ENCODE measurements at places on chromosomes 12 and 14. TPM values are rescaled to one million over a fixed set of nuclear protein-coding genes. Genes with fewer than 3 reads are reported as not detected.

DNA sequence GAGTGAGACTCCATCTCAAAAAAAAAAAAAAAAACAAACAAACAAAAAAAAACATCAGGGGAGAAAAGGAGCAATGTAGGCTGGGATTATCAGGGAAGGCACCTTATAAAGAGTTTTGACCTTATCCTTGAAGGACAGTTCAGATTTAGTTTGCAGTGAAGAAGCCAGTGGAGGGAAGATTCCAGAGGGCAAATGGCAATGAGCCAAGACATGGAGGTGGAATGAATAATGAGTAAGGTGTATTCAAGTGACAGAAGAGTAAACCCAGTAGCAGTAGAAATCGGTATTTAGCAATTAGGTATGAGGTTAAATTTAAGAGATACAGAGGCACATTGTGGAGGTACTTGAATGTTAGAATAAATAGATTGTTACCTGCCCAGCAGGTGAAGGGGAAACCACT, 2.2 kb upstream of the DUSP16 start:
- no peak overlapping the region for H3K4me3 ChIP-seq
- DNase-seq = no peak
- no peaks in the 10 kb centered on the region for H3K27me3 ChIP-seq
- peaks cover 16% of the 10 kb centered on the region for H3K4me1 ChIP-seq
- H3K27ac ChIP-seq = no peak overlapping the region

DNA sequence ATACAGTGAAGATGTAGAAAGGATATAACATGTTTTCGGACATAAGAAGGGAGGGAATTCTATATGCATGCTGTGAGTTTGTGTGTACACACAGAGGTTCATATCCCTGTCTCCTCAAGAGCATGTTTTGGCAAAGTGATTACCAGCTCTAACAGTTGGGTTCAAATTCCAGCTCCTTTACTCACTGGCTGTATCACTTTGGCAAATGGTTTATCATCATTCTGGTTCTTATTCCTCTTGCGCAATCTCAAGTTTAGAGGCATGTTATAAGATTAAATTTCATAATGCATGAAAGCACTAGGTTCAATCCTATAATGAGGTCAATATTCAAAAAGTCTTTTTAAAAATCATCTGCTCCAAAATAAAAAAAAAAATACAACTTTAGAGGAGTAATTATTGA, 107.7 kb upstream of the LRFN5 start:
- H3K36me3 ChIP-seq = no peaks in the 10 kb centered on the region
- no peak overlapping the region for H3K4me3 ChIP-seq
- H3K4me1 ChIP-seq = no peaks in the 10 kb centered on the region
- H3K27ac ChIP-seq = no peak overlapping the region
- no peaks in the 10 kb centered on the region for H3K27me3 ChIP-seq

- no peaks in the 10 kb centered on the region for H3K4me1 ChIP-seq
- no peaks in the 10 kb centered on the region for H3K36me3 ChIP-seq
- no peak overlapping the region for H3K27ac ChIP-seq
- H3K4me3 ChIP-seq = no peak overlapping the region
- no peaks in the 10 kb centered on the region for H3K27me3 ChIP-seq
Measured at GRCh38 chr12:64124511-64125197, 97.4 kb downstream of the KICS2 start.

The PROX2 gene
- total RNA-seq = 0.54 TPM

DNA sequence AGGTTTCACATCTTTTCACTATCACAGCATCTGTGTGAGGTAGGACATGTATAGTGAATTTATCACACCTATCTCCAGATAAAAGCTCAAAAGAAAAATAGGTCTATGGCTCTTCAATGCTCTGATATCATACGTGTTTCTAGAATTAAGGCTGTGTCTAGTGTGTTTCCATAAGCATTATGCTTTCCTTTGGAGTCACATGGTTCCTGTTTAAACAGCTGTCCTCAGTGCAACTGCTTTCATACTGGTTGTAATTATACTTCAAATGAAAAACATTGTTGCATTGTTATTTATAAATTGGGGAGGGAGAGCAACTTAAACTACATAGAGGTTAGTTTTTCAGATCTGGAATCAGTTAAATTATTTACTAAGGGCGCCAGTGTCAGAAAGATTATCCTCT, 151.6 kb downstream of the SYT1 start:
- no peak overlapping the region for H3K27ac ChIP-seq
- no peak for DNase-seq
- H3K4me1 ChIP-seq = no peaks in the 10 kb centered on the region
- H3K36me3 ChIP-seq = no peaks in the 10 kb centered on the region
- H3K27me3 ChIP-seq = no peaks in the 10 kb centered on the region

DNA sequence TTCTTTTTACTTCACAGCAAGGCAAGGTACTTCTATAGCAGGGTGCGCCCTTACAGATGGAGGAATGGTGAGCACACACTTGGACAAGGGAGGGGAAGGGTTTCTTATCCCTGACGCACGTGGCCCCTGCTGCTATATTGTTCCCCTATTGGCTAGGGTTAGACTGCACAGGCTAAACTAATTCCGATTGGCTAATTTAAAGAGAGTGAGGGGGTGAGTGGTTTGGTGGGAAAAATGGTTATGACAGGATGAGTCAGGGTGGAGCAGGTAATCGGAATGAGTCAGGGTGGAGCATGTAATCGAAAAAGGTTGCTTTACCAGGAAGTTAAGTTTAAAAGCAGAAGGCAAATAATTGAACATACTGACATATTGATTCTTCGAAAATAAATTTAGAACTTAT, 23.7 kb upstream of the RAB21 start:
- H3K27ac ChIP-seq = no peak overlapping the region
- H3K4me3 ChIP-seq = no peak overlapping the region
- H3K4me1 ChIP-seq = no peaks in the 10 kb centered on the region
- H3K27me3 ChIP-seq = no peaks in the 10 kb centered on the region

DNA sequence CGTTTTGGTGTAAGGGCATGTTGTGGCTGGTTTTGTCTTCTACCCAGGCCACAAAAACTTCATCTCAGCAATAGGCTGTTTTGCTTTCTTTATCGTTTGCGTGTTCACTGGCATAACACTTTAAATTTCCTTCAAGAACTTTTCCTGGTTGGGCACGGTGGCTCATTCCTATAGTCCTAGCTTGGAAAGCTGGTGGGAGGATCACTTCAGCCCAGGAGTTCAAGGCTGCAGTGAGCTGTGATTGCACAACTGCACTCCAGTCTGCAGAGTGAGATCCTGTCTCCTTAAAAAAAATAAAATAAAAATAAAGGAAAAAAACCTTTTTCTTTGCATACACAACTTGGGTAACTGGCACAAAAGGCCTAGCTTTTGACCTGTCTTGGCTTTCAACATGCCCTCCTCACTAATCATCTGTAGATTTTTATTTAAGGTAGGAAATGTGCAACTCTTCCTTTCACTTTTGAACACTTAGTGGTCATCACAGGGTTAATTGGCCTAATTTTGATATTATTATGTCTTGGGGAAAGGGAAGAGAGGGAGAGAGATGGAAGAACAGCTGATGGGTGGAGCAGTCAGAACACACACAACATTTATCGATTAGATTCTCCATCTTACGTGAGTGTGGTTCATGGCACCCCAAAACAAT, 78.9 kb upstream of the PSMA6 start:
- H3K27ac ChIP-seq = no peak overlapping the region
- H3K4me3 ChIP-seq = no peak overlapping the region
- H3K36me3 ChIP-seq = no peaks in the 10 kb centered on the region
- no peaks in the 10 kb centered on the region for H3K4me1 ChIP-seq

Data from naive thymus-derived CD4-positive, alpha-beta T cell (primary cell).